CD4-positive, alpha-beta T cell (primary cell): ENCODE measurements at places on chromosomes 3 and 15. TPM values are rescaled to one million over a fixed set of nuclear protein-coding genes. Genes with fewer than 3 reads are reported as not detected.

FBXO40 gene
- not detected for total RNA-seq

CEP63 gene
- total RNA-seq = 15.1 TPM

ABHD14A gene
- 10.6 TPM for total RNA-seq

TAGLN3 gene
- not detected for total RNA-seq

ISY1 gene
- total RNA-seq = 28.2 TPM

TOPAZ1 gene
- not detected for total RNA-seq

BCL2A1 gene
- 20.0 TPM for total RNA-seq

SLC22A13 gene
- total RNA-seq = 0.19 TPM
